ENCODE measurements at places on chromosomes 5 and 9.

- no peak for DNase-seq
These were observed 576.5 kb downstream of the CSNK1G3 start for GRCh38 chr5:124088289-124089032.

- no peak for DNase-seq
These were observed 16.4 kb upstream of the TOR2A start for GRCh38 chr9:127751269-127752054.

- no peak for DNase-seq
These were observed 62.9 kb downstream of the C9 start for GRCh38 chr5:39301406-39301805.

DNA sequence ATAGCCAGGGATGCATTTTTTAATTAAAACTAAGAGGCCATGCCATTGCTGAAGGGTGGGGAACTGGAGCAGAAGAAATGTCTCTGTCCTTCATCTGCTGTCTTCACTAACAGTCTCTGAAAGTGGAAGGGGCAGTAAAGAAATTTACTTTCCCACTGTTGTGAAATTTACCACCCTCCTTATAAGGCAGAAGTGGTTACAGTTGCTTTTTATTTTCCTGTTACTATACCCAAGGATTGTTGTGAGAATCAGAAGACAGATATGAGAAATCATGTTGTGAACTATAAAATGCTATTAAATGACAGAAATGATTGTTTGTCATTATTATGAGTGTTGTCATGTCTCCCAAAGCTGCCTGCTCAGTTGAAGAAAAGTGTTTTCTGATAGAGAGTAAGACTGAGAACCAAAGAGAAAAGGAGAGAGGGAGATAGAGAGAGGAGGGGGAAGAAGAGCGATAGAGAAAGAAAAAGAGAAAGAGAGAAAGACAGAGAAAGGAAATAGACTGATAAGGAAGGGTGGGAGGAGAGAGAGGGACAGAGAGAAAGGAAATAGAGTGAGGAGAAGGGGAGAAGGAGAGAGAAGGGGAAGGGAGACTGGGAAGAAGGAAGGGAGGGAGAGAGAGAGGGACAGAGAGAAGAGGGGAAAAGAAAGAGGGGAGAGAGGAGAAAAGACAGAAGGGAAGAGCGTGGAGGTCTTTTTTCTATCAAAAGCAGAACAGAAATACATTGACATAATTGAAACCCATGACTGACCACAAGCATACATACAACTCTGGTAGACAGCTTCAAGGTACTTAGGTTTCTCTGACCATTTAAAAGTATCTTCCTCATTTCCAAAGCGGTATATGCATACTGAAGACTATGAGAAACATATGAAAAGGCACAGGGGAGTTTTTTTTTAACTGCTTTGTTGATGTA, 22.5 kb downstream of the SEC61B start:
- no peak for DNase-seq

DNA sequence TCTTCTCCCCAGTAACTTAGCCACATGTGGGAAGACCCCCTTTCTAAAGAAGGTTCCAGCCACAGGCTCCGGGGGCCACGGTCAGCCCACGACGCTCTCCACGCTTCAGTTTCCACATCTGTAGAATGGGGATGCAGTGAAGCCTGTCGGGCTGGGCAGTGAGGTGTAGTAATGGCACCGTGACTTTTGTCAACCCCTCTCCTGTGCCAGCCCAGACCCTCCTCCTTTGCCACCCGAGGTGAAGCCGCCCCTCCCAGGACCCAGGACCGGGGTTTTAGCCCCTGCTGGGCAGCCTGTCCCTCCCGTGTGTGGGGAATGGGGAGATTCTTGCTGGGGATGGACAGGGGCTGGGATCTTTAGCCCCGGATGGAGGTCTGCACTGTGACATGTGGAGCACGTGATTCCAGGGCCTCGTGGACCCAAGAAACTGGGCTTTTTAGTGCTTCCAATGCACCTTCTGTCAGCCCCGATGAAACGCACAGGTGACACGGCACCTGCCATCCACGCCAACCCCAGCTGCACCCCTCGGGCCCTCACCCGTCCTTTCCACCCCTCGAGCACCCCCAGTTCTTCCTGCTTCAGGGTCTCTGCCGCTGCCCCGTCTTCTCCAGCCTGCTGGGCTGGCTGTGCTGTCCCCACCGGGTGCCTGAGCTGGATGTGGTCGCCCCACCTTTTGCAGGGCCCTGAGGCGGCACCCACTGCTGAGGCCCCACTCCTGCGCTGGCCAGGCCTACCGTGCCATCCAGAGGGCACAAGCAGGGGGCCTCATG, 13.4 kb upstream of the RNU6ATAC start:
- no peak for DNase-seq

DNA sequence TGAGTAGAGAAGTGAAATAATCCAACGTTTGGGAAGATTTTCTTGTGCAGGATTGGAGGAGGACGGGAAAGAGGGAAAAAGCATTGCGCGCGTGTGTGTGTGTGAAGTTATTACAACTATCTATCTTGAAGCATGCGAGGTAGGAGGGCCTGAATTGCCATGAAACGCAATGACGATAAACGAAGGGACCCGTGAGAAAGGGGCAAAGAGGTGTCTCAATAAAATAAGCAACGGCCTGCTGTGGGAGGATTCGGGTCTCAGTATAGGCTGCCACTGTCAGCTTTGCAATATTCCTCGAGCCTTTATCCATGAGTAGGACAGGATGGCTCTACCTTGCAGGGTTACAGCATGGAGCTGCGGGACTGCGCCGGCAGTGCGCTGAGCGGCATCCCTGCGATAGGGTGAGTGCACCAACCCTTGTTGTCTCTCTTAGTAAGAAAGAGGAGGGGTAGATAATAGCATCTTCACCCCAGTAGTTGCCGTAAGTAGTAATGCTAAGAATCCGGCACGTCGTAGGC, 631 bp upstream of the RCL1 start:
- DNase-seq: no peak

GRCh38 chr9:104388071-104388470, 116.0 kb upstream of the OR13F1 start:
- no peak for DNase-seq

DNA sequence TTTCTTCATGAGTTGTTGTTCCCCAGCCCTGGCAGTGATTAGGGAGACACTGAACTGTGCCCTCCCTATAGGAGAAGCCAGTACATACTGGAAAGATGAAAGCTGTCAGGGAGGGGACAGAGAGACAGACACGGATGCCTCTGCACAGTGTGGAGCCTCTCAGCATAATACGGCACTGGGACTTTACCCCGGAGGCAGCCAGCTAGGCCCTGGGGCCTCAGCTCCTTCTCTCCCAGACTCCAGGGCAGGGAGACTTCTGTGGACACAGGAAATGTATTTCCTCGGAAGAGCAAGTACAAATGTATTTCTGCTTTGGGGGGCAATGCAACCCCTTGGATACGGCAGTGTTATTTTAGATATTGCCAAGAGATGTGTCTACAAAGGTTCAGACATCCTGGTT, 62.0 kb downstream of the S1PR3 start:
- no peak for DNase-seq

DNA sequence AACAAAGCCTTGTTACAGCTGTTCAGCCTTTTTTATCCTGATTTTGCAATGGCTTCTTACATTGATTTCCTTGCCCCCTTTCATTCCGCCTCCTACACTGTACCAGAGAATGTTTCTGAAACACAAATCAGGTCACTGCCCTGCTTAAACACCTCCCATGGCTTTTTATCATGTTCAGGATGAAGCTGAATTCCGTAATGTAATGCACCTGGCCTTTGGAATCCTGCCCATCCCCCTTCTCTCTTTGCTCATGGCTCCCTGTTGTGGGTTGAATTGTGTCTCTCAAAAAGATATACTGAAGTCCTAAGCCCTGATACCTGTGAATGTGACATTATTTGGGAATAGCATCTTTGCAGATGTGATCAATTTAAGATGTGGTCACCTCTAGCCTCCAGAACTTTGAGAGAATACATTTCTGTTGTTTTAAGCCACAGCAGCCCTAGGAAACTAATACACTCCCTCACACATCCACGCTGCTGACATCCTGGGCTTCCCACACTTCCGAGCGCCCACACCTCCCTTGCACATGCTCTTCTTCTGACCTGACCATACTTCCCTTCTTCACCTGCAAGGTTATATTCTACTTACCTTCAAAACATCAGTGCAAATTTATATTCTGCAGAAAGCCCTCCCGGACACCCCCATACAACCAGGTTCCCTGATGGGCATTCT, 101.2 kb downstream of the DNAH5 start:
- DNase-seq: no peak

GRCh38 chr5:96529559-96529958, 96.5 kb upstream of the PCSK1 start:
- DNase-seq: no peak

GRCh38 chr5:179226696-179227095, 118.6 kb downstream of the ADAMTS2 start:
- DNase-seq: no peak

GRCh38 chr5:131019601-131020315, 145.3 kb downstream of the HINT1 start:
- DNase-seq: no peak

- no peak for DNase-seq
These were observed 159.5 kb downstream of the GAPVD1 start for GRCh38 chr9:125421166-125421565.

GRCh38 chr5:137815202-137815990, 52.3 kb upstream of the MYOT start:
- no peak for DNase-seq

DNA sequence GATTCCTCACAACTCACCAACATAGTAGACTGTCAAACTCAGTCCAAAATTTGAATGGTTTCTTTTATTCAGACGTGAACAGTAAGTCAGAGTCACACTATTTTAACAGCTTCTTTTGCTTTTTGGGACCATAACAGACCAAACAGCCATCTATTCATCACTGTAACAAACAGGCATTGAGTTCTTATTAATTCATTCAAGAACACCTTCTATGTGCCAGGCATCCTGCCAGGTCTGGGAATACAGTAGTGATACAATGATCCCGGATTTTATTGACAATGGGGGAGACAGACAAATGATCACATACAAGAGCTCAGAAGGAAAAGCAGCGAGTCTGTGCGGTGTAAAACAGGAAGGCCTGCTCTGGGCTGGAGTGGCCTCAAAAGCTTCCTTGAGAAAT, 153.3 kb upstream of the ERCC6L2 start:
- DNase-seq: no peak

DNA sequence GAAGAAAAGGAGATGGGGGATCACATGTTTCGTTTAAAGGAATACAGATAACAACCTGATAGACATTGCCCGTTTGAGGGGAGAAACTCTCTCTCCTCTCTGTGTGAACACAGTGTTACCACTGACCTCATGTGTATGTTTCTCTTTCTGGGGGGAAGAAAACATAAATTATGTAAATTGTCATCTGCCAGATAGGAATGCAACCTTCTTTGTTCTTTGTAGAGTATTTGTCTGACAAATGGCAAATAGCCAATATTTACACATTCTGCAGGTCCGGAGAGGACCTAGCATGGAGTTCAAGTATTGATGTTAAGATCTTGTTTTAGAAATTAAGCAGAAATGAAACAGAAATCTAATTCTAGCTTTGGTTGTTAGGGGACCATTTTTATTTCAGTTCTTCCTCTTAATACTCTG, 276.3 kb downstream of the SAXO1 start:
- DNase-seq: no peak

GRCh38 chr5:180286-180918, 10.9 kb upstream of the LRRC14B start:
- no peak for DNase-seq

- DNase-seq: no peak
These were observed 259.6 kb downstream of the CDH12 start for GRCh38 chr5:22593592-22593991.

DNA sequence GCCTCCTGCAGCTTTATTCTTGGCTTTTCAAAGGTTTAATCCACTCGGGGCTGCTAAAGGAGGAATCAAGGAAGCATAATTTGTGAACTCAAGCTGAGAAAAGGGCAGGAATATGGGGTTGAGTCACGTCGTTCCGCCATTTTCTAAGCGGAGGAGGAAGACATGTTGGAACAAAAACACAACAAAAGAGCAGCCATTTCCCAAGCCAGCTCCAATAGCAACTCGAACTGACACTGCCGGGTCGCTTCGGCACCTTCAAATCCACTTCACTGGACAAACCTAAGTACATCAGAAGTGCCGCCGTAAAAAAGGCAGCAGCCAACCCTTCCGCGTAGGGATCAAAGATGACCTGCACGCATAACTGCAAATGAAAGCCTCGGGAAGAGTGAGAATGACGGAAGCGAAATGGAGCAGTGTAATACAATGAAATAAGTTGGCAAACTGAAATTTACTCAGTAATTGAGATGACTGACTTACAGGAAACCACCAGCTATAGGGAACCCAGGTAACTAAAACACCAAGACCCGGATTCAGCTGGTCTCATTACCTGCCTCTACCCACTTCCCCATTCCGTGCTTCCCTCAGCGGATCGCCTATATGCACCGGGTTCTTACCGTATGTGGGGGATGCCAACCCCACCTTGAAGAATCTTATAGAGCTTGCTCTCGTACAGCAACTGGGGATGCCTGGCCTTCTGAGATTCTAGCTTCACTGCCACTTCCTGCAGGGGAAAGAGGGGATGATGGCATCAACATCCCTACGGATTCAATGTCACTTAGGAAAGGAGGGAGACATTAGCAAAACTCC, 1.6 kb downstream of the CSNK1A1 start:
- DNase-seq: peak; percentile 64

DNA sequence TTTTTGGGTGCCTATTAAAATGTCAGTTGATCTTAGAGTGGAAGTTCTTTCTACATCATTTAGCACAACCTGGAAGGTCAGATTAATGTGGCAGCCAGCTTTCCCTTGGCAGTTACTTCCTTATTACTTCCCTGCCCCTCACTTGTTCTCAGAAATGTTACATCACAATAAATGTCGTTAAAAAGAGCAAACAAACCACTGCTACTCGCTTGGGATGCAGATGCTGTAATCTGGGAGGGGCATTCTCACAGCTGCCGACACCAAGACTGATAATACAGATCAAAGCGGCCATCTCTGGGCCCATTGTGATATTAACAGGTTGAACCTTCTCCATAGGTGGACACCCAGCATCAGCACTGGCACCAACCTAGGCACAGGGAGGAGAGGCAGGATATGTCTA, 29.3 kb downstream of the PLAC8L1 start:
- DNase-seq: no peak

DNA sequence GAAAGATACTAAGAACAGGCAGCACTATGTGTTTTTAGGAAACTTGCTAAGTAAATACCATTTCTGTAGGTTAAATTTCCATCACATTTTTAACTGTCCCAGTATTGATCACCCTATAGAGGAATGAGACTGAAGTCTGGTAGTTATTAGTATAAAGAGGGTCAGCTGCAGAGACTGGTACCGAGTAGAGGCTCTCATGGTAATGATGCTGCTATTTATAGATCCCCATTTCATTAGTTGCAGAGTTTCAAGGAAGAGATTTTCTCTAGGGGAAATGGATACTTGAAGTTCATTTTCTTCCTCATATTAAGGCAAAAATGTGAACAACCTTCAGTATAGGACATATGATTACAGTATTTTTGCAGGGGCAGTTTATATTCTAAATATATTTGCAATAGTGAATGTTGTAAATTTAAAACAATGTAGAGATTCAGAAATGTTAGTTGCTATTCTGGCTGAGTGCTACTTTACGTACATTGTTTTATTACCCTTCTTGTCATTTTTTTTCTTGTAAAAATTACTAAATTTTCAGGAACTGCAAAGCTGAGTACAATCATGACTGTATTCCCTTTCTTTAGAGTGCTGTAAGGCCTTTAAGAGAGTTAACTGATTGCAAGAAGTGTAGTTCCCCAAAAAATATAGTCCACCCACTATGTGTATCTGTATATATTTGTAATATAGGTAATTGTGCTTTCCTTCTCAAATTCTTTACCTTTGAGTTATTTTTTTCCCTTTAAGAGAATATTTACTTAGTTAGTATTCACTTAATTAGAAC, 14.7 kb downstream of the PBX3 start:
- DNase-seq: no peak

GRCh38 chr5:6349387-6349786, 29.0 kb downstream of the MED10 start:
- no peak for DNase-seq

GRCh38 chr5:143515829-143516228, 112.3 kb upstream of the NR3C1 start:
- DNase-seq: no peak

Measured in activated CD8-positive, alpha-beta T cell treated with anti-CD3 and anti-CD28 coated beads, Interleukin-2, amount 10 ng/mL, durations not matched to agents 7 days and 5 days (primary cell).